ENCODE measurements at places on chromosomes 11 and 22.

- no peak for DNase-seq
Observed at GRCh38 chr11:80204021-80204420, 763.2 kb upstream of the TENM4 start.

DNA sequence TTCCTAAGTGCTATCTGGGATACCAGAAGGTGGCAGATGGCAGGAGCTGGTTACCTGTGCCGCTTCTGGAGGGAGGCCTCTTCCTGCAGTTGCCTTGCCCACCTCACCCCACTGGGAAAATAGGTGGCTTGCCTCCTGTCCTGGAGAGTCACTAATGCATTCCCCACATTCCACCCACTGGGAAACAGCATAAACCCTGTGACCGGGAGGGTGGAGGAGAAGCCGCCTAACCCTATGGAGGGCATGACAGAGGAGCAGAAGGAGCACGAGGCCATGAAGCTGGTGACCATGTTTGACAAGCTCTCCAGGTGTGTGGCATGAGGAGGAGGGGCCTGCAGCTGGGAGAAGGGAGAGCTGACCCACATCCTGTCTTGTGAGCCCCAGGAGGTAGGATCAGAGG lies 5.6 kb downstream of the RIC8A start:
- DNase-seq: no peak

DNA sequence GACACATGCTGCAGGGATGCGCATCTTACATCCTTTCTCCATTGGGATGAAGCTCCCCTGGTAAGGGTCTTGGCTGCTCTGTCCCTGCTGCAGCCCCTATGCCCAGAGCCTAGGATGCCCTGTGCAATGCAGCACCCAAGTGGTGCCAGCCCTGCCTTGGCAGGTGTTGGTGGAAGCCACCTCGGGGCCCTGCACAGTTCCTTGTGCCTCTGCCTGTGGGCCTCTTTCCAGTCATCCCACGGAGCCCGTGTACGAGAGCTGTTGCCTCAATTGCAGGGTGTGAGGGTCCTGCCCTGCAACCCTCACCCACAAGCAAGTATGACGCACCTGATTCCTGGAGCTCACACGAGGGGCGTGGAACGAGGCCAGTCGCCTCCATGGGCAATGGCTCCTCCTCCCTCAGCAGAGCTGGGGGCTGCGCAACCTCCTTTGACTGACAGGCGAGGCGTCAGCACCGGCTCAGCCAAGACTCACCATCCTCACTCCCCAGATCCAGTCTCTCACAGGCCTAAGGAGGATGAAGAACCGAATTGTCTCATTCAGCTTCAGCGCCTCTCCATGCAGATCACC lies 719.6 kb downstream of the BRD1 start:
- DNase-seq: no peak

DNA sequence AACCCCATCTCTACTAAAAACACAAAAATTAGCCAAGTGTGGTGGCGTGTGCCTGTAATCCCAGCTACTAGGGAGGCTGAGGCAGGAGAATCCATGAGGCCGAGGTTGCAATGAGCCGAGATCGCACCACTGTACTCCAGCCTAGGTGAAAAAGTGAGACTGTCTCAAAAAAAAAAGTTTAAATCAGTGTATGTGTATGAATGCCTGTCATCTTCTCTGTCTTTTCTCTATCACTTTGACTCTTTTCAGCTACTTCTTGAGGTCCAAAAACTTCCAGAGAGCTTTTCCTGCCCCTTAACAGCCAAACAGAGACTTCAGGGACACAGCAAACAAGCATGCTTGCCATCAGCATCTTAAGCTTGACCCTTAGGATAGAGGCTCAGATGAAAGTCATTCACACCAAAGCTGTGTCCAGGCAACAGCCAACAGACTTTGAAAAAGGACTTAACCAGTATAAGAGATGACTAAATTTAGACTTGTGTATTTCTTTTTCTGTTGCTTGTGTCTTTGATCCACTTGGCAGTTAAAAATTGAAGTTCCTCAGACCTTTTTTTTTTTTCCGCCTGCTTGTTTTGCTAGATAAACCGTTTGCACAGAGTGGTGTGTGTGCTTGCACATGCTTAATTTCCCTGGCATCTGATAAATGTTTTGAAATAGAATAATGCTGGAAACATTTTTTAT lies 151.9 kb downstream of the DBX1 start:
- peak; percentile 32 for DNase-seq

GRCh38 chr11:69848201-69848600 lies 29.0 kb upstream of the FGF3 start:
- DNase-seq: no peak

GRCh38 chr22:40491990-40492631 lies 121.7 kb downstream of the SGSM3 start:
- DNase-seq: peak; percentile 80

- no peak for DNase-seq
Observed at GRCh38 chr22:44192098-44192815, 11.5 kb downstream of the PARVG start.

GRCh38 chr11:3840004-3840869 lies 522 bp downstream of the RHOG start:
- no peak for DNase-seq

- DNase-seq: no peak
Observed at GRCh38 chr11:122895563-122895962, 13.0 kb downstream of the JHY start.

- DNase-seq: no peak
Observed at GRCh38 chr11:79353706-79354105, 87.1 kb downstream of the TENM4 start.

DNA sequence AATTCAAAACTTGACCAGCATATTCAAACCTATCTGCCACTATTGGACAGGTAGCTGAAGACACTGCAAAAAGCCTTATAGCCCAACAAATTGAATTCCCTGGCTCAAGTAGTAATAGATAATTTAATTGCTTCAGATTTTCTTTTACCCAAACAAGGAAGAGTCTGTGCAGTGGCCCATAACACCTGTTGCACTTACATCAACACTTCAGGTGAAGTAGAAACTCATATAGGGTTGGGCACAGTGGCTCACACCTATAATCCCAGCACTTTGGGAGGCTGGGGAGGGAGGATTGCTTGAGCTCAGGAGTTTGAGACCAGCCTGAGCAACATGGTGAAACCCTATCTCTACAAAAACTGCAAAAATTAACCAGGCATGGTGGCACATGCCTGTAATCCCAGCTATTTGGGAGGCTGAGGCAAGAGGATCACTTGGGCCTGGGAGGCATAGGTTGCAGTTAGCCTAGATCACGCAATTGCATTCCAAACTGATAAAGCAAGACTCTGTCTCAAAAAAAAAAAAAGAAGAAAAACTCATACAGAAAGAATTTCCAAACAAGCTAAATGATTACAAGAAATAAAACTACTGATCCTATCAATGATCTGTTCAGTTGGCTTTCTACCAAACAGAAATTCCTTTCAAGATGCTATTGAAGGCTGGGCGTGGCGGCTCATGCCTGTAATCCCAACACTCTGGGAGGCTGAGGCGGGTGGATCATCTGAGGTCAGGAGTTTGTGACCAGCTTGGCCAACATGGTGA lies 9.5 kb downstream of the FOLR3 start:
- no peak for DNase-seq

GRCh38 chr22:23831261-23831660 lies 7.5 kb downstream of the DERL3 start:
- DNase-seq: no peak

- no peak for DNase-seq
Observed at GRCh38 chr11:74256378-74257133, 54.9 kb downstream of the P4HA3 start.

GRCh38 chr22:29756341-29756740 lies 10.5 kb downstream of the ZMAT5 start:
- no peak for DNase-seq

- no peak for DNase-seq
Observed at GRCh38 chr11:69215216-69215615, 59.5 kb downstream of the SMIM38 start.

DNA sequence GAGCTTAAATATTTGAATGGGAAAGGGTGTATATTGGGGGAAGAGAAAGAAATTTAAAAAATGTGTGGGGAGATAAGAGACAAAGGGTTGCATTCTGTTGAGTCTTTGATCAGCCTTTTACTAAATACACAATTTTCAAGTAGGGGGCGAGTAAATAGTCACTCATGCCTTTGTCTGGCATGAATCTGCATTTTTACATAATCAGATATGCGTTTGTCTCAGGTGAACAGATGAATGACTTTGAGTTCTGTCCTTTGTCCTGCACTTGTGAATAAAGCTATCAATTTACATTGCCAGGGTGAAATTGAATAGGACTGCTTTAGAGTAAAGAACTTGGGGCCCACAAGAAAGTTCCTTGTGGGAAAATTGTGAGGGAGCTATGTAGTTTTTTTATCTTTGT lies 523.6 kb upstream of the LUZP2 start:
- DNase-seq: no peak

- no peak for DNase-seq
Observed at GRCh38 chr22:46934746-46935491, 172.5 kb downstream of the TBC1D22A start.

DNA sequence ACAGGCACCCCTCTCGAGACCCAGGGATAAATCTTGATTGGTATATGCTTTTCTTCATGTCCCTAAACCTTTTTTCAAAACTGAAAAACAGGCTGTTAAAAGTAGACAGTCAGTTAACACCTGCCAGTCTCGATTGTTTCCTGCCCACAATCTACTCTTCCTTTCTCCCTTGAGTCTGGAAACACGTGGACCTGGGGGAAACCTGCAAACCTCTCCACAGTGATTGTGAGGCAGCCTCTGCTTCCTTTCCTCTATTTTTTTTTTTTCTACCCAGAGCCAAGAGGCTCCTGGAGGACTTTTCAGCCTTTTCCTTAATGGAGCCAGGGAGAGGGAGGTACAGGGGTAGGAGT lies 69.4 kb upstream of the CLMP start:
- no peak for DNase-seq

DNA sequence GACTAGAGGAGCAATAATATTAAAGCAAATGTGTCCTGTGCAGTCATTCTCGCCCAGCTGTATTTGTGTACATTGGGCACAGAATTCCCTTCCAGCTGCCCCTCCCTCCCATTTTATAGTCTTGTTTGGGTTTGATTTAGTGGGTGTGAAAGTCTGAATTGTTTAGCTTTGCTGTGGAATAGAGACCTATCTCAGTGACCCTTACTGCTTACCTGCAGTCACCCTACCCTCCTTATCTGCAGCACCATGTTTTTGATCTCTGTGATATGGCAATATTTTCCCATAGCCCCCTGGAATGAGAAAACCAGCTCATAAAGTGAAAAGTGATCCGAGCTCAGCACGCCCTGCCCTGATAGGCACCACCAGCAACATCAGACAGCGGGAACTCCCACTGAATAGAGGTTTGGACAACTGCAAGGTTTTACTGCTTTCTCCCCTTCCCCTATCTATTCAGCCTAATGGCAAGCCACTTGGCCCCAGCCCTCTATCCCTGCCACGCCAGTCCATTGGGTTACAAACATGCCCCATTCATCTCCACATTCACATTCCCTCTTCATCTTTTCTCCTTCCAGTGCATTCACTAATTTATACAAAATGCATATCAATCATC lies 199.0 kb downstream of the ETS1 start:
- no peak for DNase-seq

DNA sequence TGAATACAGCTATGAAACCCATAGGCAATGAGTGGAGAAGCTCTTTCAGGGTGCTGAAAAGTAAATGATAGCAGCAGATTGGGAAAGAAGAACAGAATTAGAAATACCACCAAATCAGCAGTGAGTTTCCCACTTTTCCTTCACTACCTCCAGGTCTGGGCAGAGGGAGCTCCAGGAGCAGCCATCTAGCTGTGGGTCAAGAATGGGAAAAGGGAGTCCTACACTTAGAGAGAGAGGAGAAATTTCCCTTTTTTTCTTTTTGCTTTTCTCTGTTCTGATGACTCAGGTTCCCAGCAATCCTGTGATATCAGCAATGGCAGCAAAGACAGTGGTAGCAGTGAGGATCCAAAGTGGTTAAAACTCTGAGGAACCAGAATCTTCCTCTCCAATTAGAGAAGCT lies 263.9 kb downstream of the NXPE2 start:
- DNase-seq: no peak

- peak; percentile 67 for DNase-seq
Observed at GRCh38 chr11:11178671-11179638, 174.1 kb downstream of the CSNK2A3 start.

GRCh38 chr11:71491940-71492339 lies 35.1 kb upstream of the KRTAP5-7 start:
- DNase-seq: no peak

- peak; percentile 47 for DNase-seq
Observed at GRCh38 chr11:696955-697491, 1.4 kb downstream of the TMEM80 start.

GRCh38 chr11:124719534-124719933 lies 20.2 kb upstream of the NRGN start:
- DNase-seq: no peak

DNA sequence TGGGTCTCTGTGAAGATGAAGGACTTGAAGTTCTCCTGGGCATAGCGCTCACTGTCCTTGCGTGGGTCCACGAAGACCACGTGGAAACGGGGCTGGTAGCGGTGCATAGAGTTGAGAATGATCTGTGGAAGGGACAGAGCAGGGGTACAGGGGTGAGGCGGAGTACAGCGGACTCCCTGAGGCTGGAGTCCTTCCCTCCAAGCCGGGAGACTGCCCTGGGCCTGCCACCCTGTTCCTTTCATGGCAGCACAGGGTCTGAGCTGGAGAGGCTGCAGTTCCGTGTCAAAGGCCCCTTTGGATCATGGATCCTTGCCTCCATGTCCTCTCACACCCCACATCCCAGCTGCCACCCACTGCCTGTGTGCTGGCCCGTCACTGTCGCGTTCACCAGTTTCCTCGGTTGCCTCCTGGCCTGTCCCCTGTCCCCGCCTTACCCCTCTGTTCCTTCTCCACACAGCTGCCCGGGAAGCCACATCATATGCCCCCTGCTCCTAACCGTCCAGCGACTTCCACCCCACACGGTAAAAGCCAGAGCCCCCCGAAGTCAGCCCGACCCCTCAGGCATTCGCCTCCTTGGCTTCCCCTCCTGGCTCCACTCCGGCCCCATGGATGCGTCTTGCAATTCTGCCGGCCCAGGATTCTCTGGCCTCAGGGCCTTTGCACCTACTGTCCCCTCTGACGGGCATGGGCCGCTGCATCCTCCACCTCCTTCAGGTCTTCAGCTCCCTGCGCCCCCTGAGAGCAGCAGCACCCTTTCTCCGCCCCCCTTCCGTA lies 3.4 kb upstream of the NUDT8 start:
- no peak for DNase-seq
